Activated CD4-positive, alpha-beta T cell treated with anti-CD3 and anti-CD28 coated beads, Interleukin-2, Interleukin-4, amounts not matched to agents 100 ng/mL and 50 ng/mL, durations not matched to agents 16 hours and 8 hours (primary cell): ENCODE measurements at places on chromosomes 12 and 14.
A peak's percentile ranks its signal among the peaks of the same experiment; 100 is the strongest.

DNA sequence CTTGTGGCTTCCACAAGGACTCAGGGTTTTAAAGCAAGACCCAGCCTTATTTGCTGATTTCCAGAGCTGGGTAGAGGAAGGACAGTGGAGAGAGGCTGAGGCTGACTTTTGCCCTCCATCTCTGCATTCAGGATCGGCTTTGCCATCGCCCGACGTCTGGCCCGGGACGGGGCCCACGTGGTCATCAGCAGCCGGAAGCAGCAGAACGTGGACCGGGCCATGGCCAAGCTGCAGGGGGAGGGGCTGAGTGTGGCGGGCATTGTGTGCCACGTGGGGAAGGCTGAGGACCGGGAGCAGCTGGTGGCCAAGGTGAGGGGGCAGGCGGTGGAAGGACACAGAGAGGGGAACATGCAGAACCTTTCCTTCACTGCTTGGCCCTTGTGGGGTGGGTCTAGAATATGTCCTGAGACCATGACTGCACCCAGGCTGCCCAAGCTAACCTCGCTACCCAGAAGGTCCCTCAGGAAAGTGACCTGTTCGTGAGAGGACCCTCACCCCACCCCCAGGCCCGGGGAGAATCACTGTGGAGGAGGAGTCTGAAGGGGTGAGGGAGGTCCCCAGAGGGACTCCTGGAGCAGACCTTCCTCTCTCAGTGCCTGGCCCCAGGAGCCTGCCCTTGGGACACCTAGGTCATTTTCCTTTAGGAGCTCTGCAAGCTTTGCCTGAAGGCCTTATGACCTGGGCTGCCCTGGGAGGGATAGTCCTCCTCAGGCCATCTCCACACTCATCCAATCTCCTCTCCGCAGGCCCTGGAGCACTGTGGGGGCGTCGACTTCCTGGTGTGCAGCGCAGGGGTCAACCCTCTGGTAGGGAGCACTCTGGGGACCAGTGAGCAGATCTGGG, 3.1 kb downstream of the DHRS2 start:
- no peak for DNase-seq

DNA sequence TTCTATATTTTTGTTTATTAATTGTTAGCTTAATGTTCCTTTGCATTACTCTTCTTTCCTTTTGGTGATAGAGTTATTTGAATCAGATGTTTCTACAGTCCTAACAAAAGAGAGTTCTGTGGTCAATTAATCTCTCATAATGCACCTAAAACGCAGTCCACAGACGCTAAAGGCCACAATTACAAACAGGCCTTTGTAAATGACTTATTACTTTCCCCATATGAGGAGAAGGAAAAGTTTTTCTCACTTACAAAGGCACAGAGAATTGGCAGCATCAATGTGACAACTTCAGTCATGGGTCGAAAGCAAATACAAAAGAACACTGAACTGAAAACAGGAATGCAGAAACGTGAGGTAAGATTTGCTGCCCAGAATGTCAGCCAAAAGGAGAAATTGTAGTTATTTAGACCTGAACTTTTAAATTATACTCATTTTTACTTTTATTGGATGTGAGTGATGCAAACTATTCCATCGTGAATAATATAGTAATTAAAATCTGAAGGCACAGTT, 142.0 kb upstream of the SYT10 start:
- no peak for DNase-seq

GRCh38 chr14:62003701-62004100, 241.5 kb downstream of the SNAPC1 start:
- DNase-seq, result no peak

DNA sequence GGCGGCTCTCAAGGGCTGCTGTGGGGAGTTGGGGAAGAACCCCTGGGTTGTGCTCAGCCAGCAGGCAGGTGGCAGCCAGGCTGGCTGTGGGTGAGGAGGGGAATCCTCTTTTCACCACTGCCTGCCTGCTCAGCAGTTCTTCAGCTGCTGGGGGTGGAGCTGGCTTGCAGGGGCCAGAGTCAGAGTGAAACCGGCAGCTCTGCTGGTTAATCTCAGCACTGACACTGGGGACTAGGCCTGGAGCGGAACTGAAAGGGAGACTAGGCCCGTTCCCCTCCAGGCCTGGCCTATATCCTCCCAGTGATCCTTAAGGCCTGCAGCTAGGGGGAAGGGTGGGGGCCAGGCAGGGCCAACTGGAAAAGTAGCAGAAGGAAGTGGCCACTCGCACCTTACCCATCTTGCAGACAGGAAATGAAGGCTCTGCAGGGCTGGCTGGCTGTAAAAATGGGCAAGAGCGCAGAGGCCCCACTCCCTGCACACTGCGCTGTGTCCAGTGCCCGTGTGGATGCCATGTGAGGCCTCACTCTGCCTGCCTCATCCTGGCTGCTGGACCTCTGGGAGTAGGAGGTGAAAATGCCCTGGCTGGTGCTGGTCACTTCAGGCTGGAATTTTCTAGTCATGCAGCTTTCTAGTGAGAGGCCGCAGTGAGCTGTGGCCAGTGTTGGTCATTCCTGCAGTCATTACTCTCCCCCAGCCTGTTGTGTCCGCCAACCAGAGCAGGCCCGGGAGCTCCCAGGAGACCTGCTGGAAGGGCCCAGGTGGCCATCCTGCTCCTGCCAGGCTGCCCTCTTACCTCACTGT, 39.4 kb downstream of the SH2B3 start:
- peak; percentile 95 for DNase-seq

- no peak for DNase-seq
Measured at GRCh38 chr12:69905801-69906200, 80.8 kb downstream of the MYRFL start.

DNA sequence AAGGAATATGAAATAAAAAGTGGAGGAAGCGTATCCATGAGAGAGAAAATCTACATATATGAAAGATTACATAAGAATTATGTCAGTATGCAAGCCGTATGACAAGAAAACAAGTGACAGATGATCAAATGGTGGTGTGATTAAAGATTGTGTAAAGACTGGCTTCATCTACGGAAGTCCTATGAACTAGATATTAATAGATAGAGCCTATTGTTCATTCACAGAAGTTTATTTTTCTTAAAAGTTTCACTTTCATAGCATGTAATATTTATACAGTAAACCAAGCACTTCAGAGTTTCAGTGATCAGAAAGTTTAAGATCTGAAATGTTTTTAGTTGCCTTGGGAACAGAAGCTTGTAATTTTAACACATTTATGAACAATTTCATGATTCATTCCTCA, 84.5 kb downstream of the VRK1 start:
- DNase-seq, result no peak

DNA sequence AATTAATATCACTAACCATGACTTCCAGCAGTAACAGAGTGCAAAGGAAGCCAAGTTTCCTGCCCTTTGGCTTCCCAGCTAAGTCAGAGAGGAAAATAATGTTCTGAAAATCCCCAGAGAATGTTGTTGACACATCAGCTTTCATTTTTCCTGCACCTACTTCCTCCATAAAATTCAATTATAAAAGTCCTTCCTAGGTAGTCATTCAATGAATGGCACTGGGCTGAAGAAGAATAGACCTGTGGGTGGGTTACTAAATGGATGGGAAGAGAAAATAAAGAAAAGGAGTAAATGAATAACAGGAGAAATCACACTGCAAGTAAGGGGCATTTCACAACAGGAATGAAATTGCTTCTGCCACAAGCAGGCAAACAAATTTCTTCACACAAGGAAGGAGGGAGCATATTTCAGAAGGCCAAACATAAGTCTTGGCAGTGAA, 73.2 kb upstream of the MDM1 start:
- DNase-seq, result no peak

DNA sequence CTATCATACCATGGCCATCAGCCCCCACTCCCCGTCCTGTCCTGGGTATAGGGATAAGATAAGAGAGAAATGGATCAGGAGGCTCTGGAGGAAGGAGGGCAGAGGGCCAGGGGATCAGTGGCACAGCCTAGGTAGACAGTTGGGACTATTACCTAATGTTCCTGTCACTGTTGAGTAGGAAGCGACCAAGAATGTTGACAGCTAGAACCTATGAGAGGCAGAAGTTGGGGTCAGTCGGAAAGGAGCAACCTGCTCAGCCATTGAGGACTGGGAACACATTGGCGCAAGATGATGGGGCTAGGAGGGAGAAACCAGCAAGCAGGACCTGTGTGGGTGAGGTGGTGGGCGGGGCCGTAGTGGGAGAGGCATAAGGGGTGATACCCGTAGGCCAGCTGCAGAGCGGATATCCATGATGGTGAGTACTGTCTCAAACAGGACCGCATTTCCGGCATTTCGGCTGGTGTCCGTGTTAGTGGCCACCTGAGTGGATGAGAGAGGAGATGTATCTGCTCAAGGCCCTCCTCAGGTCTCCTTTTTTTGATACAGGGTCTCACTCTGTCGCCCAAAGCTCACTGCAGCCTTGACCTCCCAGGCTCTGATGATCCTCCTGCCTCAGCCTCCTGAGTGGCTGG, 3.3 kb downstream of the AP1G2 start:
- DNase-seq, result no peak

GRCh38 chr12:45986641-45987339, 3.6 kb downstream of the SCAF11 start:
- no peak for DNase-seq

DNA sequence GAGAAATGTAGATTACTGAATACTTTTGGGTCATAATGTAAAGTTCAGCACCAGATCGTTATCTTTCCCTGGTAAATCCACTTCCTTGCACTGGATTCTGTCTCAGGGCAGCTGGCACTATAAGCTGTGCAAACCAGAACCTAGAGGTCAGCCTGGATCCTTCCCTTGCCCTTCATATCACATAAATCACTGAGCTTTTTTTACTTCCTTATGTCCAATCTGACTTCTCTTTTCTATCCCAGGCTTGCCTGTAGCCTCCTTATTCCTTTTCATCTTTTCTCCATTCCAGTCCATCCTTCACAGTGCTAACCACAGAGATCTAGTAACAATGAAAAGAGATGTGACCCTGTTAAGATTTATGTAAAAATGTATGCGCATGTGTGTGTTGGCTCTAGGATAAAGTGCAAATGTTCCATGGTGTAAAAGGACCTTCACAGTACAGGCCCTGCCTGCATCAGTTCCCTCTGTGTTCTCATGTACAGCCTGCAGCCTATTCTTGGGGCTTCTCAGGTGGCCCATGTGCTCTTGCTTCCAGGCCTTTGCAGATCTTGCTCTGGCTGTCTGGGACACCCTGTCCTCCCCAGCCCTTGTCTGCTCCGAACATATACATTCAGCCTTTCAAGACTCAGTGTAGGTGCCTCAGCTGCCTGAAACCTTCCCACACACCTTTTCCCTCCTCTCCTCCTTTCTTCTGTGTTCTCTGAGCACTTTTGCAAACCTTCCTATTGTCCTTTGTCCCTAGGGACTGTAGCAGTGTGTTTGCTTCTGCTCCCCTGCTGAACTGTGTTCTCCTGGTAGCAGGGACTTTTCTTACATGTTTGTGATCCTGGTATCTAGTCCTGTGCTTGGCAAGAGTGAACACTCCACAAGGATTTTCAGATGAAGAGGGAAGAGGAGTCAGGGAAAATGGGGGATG, 30.0 kb downstream of the PELI2 start:
- no peak for DNase-seq

DNA sequence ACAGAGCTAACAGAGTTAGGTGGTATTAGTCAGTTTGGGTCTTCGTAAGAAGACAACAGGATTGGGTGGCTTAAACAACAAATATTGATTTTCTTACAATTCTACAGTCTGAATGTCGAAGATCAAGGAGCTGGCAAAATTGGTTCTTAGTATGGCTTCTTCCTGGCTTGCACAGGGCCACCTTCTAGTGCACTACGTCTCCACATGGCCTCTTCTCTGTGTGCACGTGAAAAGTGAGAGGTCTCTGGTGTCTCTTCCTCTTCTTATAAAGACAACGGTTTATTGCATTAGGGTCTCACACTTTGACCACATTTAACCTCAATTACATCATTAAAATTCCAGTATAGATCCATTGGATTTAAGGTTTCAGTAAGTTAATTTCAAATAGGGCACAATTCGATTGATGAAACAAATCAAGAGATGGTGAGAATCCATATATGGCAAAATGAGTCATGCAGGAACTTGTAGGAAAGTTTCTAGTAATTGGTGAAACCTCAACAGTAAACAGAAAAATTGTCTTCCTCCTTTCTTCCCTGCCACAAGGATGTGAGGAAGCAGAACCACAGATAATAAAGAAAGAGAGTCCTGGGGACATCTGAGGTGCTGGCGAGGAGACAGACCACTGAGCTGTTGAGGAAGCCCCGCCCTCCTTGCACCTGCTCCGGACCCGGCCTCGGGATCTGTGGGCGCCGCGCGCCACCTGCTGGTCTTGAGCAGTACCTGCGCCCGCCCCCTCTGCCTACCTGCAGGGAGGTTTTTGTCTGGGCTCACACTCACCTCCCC, 846.7 kb downstream of the TMEM121 start:
- DNase-seq, result peak; percentile 79

GRCh38 chr14:99128185-99128584, 143.8 kb downstream of the BCL11B start:
- no peak for DNase-seq

GRCh38 chr12:77861317-77861716, 30.6 kb downstream of the NAV3 start:
- DNase-seq, result no peak

- no peak for DNase-seq
Measured at GRCh38 chr14:63492391-63492790, 50.8 kb downstream of the PPP2R5E start.

- no peak for DNase-seq
Measured at GRCh38 chr12:109084425-109084824, 8.8 kb downstream of the ALKBH2 start.

- no peak for DNase-seq
Measured at GRCh38 chr14:79412822-79413221, 798.5 kb downstream of the DIO2 start.

- peak; percentile 54 for DNase-seq
Measured at GRCh38 chr12:126069549-126070165, 1004.4 kb downstream of the AACS start.

- no peak for DNase-seq
Measured at GRCh38 chr12:49542592-49543160, 3.8 kb downstream of the KCNH3 start.

- DNase-seq, result no peak
Measured at GRCh38 chr12:5870183-5870582, 74.9 kb downstream of the ANO2 start.

DNA sequence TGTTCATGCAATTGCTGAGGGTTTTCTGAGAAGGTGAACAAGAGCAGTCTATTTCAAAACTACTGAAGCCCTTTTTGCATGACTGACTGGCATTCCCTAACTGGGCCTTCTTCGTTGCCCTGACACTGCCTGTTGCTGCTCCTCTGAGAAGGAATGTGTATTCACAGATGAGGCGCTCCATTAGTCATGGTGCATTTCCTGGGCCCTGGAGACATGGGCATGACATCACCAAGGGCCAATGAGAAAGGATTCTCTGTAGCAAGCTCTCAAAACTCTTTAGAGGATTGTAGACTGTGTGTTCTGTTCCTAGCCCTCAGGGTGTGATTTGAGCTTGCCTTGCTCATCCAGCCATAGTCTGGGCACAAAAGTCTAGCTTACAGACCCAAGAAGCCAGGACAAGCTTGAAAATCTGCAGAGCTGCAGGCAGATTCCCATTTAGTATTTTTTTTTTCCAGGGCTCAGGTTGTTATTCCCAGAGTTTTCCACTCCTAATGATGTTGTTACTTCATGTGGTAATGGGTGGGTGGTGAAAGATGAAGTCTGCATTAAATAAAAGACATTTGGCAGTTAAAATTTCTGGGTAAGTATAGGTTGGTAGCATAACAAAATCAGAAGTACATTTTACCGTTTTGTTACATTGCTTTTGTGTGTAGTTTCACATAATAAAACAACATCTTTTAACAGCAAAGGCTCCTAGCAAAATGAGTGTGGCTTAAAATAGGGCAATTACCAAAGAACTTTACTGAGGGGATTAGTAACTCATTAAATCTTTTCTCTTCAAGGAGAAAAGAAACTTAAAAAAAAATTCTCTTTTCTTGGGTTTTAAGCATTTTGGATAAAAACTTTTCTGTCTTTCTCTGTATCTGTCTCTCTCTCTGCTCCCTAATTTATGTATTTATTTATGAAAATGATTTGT, 318.4 kb downstream of the RAD51B start:
- no peak for DNase-seq
